ENCODE measurements at places on chromosomes 1 and 21. TPM values are rescaled to one million over a fixed set of nuclear protein-coding genes. Genes with fewer than 3 reads are reported as not detected.

The KCNA2 gene
- not detected for total RNA-seq

The KAZN gene
- 2.3 TPM for total RNA-seq

The TSSK3 gene
- not detected for total RNA-seq

The TTLL10 gene
- total RNA-seq = not detected

The LAD1 gene
- 0.09 TPM for total RNA-seq

The PIK3CD gene
- total RNA-seq = 4.5 TPM

The NUF2 gene
- 5.3 TPM for total RNA-seq

The TMPRSS15 gene
- not detected for total RNA-seq

The TFF2 gene
- not detected for total RNA-seq

The OR14K1 gene
- total RNA-seq = not detected

The ARL8A gene
- total RNA-seq = 40.5 TPM

The NBPF4 gene
- total RNA-seq = not detected

The FAM229A gene
- 2.0 TPM for total RNA-seq

The LRRC38 gene
- 0.09 TPM for total RNA-seq

The AQP10 gene
- total RNA-seq = not detected

The KCNJ9 gene
- not detected for total RNA-seq

The OPRD1 gene
- total RNA-seq = not detected

The RSRP1 gene
- total RNA-seq = 342 TPM

The SYT14 gene
- total RNA-seq = 0.09 TPM

The OLFML2B gene
- total RNA-seq = 0.17 TPM

The MIXL1 gene
- total RNA-seq = 0.05 TPM
